ENCODE measurements at places on chromosomes 3 and 15.

DNA sequence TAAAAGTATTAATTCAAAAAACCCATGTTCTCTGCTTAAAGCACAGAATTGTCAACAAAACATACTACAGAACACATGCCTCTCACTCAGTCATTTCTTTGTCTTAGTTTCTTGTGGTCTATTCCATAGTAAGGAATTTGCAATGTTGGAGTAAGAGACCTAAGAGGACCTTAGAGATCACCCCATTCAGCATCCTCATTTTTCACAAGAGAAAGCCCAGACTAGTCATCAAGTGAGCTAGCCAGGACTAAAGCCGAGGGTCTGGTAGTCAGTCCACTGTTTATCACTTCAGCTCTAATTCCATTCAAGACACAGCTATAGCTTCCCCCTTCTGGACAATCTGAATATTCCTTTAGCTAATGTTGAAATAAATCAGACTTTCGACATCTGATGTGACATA lies 601.1 kb downstream of the FHIT start:
- DNase-seq, result no peak

DNA sequence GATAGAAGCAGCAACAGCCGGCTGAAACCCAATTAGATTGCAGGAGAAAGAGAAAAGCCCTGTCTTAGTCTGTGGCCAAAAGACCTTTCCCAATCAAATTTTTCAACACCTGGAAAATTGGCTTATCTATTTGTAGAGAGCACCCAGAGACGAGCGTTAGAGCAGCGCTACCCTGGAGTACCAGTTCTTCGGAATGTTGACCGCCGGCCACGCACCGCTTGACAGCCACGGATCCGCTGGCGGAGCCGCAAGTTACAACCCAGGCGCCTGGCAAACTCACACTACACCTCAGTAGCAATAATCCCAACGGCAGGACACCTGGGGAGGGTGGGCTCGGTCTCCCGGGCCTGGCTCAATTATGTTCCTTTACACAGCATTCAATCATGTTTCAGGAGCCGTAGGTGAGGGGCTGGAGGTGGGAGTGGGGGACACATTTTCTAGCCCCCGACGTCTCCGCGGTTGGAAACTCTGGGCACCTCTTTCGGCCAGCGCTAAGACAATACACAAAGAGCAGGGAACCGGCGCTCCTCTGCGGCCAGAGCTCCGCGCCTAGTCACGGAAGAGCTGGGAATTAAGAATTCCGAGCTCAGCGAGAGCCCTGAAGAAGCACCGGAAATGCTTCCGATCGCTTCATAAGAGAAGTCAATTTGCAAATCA lies 1.2 kb downstream of the MB21D2 start:
- peak; percentile 54 for DNase-seq

GRCh38 chr15:22904736-22905135 lies 66.3 kb downstream of the NIPA2 start:
- DNase-seq, result peak; percentile 42

DNA sequence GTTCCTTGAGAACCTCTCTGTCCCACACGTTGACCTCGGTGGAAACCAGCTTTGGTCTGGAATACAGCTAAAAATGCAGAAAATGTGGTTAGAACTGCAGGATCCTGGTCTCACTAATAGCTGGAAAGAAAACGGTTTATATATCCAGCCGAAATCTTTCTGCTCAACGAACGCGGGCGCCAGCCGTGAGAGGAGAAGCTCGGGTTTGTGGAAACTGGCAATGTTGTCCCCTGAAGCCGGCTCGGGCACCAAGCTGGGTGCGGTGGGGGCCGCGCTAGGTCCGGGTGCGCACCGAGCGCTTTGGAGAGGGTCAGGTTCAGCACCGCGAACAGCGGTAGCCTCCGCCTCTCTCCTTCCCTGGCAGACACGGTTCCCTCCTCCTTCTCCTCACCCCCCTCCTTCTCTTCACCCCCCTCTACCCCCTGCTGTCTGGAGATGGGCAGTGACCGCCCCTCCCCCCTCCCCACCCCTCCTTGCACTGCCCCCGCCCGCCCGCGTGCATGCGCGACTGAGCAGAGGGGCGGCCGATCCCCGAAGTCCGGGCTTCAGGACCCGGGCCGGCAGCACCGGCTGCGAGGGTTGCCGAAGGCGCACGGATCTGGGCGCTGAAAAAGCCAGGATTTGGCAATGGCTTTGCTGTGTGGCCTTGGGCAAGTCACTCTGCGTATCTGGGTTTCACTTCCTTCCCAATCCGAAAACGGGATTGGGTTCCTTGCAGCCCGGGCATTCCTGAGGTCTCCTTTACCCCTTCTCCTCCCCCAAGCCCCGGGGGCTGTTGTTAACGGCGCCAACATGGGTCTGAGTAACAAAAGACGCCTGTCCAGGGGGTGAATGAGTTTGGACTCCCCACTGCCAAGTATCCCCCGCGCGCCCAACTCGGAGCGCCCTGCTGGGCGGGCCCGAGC lies at the start of gene SKOR1:
TSS of gene SKOR1 (plus strand) at position 534 of the 905 bp plus-strand sequence. CDS start at position 628, 94 bp downstream.
- DNase-seq, result no peak

GRCh38 chr3:184815046-184815930 lies 3.3 kb downstream of the VPS8 start:
- DNase-seq, result no peak
